GM12878 (cell line): ENCODE measurements at places on chromosomes 6 and 20.

DNA sequence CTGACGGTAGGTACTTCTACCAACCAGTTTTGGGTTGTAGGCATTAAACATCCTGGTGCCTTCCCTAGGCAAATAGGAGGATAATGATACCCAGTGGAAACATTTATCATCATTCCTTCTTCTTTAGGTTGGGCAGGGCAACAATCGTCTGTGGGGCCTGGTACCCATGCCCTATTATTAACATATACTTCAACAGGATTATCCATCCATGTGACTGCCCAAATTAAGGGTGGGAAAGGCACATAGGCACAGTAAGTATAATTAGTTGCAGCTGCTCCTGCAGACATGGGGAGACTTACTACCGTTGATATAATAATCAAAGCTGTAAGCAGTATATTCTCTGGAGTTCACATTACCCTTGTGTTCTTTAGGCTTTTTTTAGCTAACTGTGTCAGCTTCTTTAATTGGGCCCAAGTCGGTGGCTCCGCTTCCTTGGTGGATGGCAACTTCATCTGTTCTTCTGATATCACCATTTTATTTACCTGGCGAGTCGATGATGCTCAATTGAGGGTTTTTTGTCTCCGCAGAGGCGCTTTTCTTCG lies 16.8 kb downstream of the RPL7L1 start:
- DNase-seq, result no peak

DNA sequence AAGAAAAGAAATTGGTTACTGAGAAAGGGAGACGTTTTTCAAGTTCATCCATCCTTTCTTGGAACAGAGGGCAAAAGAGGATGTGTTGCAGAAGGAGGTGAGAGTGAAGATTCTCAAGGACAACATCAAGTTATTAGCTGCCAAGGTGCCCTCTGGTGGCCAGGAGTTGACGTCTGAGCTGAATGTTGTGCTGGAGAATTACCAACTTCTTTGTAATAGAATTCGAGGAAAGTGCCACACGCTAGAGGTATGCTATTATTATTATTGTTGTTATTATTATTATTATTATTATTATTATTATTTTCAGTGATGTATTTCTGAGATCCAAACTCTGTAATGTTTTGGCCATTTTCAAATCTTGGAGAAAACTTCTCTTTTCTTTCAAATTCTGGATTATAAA lies 197.0 kb downstream of the UTRN start:
- DNase-seq, result peak; percentile 20

- DNase-seq, result no peak
Measured at GRCh38 chr6:127570739-127571389, 6.1 kb upstream of the C6orf58 start.

DNA sequence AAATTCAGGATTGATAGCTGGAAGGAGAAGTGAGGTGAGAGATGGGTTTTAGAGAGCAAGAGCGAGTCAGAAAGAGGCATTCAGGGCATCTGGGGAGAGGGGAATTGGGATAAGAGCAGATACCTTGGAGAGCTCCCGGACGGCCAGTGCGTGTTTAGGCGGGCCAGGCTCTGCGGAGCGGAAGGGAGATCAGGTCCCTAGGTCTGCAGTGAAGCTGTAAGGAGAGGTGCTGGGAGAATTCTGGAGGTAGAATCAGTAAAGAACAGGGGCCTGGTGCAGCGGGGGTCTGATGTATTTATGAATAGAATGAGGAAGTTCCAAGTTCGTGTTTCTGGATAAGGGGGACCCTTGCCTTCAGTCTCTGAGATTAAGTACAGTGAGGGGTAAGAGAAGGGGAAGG lies 47.4 kb upstream of the FAM83D start:
- no peak for DNase-seq

- DNase-seq, result no peak
Measured at GRCh38 chr6:17013701-17014100, 88.1 kb upstream of the STMND1 start.

DNA sequence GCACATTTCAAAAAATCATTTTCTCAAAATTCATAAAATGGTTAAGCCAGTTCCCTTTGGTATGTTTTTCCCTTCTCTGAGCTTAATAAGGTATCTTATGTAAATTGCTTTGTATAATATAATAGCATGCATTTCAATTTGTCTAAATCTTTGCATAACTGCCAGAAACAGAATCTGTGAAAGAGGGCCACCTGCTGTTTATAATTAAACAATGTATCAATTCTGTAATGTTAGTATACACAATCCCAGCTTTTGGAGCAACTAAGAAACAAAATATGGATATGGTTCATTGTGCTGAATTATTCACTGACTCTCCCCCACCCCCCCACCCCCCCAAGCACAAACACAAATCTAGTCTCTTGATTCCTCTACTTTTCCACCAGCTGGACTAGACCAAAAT lies 54.8 kb downstream of the GPX5 start:
- DNase-seq, result no peak

DNA sequence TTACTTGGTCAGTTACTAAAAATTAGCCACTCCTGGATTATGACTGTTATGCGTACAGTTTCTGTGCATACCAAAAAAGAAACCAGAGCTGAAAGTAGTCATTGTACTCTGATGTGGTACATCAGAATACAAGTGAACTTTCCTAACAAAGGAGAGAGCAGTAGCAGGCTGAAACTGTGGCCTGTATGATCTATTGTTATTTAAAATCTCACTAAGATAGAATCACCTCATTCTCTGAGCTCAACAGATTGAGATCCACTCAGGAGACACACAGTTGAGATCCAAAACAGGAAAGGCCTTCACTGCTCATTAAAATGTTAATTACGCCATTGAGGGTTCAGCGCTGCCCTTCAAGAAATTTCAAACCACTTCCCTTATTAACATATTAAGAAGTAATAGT lies 576.4 kb downstream of the LMBRD1 start:
- no peak for DNase-seq

DNA sequence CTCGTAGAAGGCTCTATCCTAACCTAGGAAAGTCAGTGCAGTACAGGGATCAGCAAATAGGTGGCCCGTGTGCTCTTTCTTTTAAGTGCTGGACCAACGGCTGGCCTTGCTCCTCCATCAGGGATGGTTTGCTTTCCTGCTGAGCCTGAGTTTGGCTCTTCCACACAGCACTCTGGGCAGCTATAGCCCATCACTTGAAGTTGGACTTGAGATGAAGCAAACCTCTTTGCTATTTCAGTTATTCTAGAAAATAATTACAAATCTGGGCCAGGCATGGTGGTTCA lies 66.9 kb upstream of the KCNK16 start:
- DNase-seq, result no peak

- DNase-seq, result no peak
Measured at GRCh38 chr6:56278171-56278591, 30.8 kb upstream of the COL21A1 start.

GRCh38 chr6:1871724-1872315 lies 262.1 kb downstream of the FOXC1 start:
- DNase-seq, result no peak

DNA sequence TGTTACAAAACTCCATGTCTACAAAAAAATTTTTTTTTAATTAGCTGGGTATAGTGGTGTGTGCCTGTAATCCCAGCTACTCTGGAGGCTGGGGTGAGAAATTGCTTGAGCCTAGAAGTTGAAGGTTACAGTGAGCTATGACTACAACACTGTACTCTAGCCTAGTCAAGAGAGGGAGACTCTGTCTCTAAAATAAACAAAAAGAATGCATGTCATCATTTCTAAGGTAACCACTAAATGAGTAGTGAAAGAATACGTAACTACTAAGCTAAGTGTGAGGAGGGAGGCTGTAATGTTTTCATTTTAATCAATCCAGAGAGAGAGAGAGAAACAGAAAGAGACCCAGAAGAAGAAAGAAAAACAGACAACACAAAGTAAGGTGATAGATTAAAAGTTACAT lies 9.9 kb downstream of the SYCP2 start:
- no peak for DNase-seq

GRCh38 chr6:39062014-39062740 lies 13.6 kb downstream of the GLP1R start:
- DNase-seq, result no peak

DNA sequence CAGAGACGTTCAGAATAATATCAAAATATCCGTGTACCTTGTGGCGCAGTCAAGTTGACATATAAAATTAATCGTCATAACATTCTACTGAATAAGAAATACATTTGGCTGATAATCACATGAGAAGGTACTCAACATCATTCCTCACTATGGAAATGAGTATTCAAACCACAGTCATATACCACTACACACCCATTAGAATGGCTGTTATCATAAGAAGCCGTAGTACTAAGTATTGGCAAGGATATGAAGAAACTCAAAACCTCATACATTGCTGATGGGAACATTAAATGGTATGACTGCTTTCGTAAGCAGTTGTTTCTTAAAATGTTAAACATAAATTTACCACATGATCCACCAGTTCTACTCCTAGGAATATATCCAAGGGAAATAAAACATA lies 244.7 kb downstream of the CDKAL1 start:
- DNase-seq, result no peak

DNA sequence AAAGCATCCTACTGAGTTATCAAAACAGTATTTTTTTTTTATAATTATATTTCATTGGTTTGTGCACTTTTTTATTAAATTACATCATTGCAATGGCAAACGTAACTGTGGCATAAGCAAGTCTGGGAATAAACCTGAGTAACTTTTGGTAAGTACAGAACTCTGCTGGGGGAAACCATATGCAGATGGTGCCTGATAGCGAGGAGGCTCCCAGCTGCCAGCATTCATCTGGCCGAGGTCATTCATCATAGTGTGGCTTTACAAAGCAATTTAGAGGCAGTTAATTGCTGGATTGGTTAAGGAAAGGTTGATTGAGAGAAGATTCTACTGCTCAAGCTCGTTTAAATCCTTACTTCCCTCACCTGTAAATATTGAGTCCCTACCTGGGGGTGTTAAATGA lies 52.6 kb downstream of the HECA start:
- DNase-seq, result no peak

- DNase-seq, result no peak
Measured at GRCh38 chr20:22556565-22557056, 27.8 kb downstream of the FOXA2 start.

DNA sequence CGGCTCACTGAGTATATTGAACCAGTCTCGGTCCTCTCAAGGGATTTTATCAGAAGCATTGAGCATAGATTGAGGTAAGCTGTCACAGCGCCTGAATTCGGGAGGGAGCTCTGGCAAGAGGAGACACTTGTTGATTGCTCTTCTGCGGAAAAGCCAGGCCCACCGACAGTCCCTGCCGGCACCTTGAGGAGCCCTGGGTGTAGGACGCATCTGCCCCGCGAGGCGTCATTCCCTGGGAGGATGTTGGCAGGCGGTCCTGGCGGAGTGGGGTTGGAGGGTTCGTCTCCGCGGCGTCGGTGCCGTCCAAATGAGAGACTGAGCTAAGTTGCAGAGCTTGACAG lies 843 bp downstream of the FBXO9 start:
- DNase-seq, result no peak

- DNase-seq, result no peak
Measured at GRCh38 chr6:142074516-142074915, 58.2 kb upstream of the GJE1 start.

- no peak for DNase-seq
Measured at GRCh38 chr6:6007366-6008088, 802 bp upstream of the NRN1 start.

- no peak for DNase-seq
Measured at GRCh38 chr6:10555625-10556309, 34.6 kb downstream of the GCNT2 start.

GRCh38 chr20:37896932-37897548 lies 5.9 kb upstream of the VSTM2L start:
- no peak for DNase-seq

- DNase-seq, result no peak
Measured at GRCh38 chr6:30837870-30838269, 46.4 kb upstream of the DDR1 start.

DNA sequence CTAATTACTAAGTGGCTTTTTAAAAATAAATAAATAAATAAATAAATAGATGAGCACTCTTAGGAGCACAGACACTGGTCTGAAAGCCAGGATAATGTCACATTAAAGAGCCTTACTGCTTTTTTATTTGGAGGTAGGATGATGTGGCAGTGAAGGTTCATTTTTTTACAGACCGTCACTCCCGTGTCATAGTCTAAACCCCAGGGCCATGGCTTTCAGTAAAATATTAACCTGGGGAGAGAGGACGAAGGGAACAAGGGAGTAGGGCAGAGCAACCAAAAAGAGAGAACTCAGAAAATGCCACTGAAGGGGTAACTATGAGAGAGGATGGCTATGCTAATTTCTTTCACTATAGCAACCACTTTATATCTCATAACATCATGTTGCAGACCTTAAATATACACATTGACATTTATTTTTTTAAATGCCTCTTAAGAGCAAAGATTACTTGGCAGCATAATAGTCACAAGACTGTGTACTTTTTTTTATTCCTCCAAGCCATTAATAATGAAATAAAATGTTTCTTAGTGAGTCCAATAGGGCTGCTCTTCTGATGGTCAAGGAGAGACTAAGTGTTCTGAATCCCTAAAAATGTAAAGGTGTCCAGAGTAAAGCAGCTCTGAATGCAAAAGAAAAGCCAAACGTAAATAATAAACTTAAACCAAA lies 100.9 kb upstream of the SIM1 start:
- no peak for DNase-seq

DNA sequence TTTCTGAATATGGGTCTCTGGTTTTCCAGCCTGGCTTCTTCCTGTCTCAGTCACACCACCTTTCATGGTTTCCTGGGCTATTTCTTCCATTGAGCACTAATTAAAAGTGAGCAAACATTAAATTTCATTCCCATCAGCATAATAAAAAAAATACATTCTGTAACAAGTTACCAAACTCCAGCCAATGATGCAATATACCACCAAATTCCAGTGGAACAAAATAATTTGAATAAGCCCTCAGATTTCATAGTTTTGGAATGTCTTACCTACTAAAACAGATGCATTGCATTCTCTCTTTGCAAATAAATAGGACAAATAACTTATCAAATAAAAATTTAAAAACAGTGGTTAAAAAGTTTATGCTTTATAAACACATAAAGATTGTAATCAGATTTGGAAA lies 97.8 kb upstream of the PRDM1 start:
- no peak for DNase-seq

- DNase-seq, result no peak
Measured at GRCh38 chr6:74044417-74045096, 348.6 kb downstream of the CD109 start.

DNA sequence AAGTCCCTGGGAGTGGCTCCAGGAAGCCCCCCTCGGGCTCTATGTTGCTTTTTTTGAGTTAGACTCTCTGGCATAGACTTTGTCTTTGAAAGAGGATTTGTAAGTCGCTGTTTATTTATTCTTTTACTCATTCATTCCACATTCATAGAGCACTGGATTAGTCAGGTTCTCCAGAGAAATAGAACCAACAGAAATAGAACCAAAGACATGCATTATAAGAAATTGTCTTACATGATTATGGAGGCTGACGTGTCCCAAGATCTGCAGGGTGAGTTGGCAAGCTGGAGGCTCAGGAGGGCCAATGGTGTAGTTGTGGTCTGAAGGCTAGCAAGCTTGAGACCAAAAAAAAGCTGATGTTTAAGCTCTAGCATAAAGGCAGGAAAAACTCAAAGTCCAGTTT lies 98.3 kb upstream of the CHD6 start:
- DNase-seq, result no peak
